ENCODE measurements at places on chromosomes 1 and 21.

DNA sequence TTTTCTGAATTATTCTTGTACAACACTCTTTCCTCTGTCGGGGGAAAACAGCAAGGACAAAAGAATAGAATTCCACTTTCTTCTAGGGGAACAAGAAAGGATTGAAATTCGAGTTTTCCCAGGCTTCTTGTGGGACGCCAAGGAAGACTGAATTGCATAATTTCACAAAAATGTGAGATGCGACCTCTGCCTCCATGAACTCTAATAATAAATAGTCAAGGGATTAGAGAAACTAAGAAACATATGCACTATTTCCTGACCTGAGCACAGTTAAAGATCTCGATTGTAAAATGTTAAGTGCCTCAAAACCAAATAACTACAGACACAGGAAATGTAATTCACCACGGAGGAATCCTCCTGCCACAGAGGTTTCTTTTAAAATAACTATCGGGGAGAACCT, 117.3 kb upstream of the MARK1 start:
- DNase-seq: no peak

GRCh38 chr1:170518965-170519364, 13.0 kb upstream of the GORAB start:
- no peak for DNase-seq

DNA sequence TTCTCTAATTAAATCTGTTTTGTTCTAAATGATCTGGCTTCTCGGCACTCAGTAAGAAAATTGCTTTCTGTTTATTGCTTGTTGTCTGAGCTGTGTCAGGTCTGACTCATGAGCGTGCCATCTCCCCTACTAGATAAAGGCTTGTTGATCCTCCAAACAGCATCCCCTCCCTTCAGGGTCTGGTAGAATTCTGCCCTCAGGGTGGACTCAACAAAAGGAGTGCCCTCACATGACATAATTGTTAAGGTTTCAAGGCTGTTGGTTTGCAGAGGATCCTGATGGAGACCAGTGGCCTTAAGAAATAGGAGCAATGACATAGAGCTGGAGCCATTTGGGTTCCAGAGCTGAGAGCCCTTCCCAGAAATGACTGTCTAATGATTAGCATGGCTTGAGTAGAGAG, 36.0 kb upstream of the ATP2B4 start:
- no peak for DNase-seq

DNA sequence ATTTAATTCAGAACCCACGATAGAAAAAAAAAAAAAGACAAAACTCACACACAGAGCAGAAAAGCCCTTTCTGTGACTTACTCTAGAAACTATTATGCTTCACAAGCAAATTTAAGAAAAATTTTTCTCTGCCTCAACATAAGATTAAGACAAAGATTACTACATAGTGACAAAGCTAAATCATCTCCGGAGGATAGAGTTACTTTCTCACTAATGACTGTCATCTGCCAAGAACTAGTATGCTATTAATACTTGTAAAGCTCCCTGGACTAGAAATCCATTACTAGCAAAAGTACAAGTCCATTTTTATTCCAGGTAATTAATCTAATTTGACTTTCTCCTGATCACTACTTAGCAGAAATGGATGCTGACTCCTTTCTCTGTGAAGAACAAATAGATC, 25.9 kb downstream of the GREM2 start:
- DNase-seq: no peak

Data from CD4-positive, alpha-beta T cell treated with Interleukin-15 for 1 hour (primary cell).